ENCODE measurements at places on chromosomes 16 and 17. TPM values are rescaled to one million over a fixed set of nuclear protein-coding genes. Genes with fewer than 3 reads are reported as not detected.

DNA sequence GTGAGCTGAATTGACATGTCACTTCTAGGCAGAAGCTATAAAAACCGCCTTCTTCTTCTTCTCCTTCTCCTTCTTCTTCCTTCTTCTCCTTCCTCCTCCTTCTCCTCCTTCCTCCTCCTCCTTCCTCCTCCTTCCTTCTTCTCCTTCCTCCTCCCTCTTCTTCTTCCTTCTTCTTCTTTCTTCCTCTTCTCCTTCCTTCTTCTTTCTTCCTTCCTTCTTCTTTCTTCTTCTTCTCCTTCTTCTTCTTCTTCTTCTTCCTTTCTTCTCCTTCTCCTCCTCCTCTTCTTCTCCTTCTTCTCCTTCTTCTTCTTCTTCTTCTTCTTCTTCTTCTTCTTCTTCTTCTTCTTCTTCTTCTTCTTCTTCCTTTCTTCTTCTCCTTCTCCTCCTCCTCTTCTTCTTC is 4.8 kb upstream of the FBXL19 start:
- H3K4me3 ChIP-seq: no peak overlapping the region
- no peaks in the 10 kb centered on the region for H3K36me3 ChIP-seq
- H3K4me1 ChIP-seq: peaks cover 2% of the 10 kb centered on the region
- peaks cover 12% of the 10 kb centered on the region for H3K27me3 ChIP-seq

DNA sequence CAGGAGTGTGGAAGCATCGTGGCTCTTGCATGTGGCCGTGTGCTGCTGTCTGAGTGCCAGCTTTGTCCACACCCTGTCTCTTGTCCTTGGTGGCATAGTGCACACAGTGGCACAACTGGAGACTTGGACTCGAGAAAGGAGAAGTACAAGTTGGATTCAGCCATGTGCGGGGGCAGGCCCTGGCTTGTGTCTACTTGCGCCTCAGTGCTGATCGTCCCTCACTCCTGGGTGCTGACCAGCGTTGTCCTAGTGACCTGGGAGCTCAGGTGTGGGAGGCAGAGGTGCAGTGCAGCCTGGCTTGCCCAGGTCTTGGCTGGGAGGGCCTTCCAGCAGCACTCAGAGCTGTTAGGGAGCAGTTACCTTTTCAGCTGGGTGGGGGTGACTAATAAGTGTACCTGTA is 20.6 kb downstream of the MPRIP start:
- peak overlapping the region; percentile 24 for H3K4me3 ChIP-seq
- peaks cover 13% of the 10 kb centered on the region for H3K27me3 ChIP-seq
- H3K36me3 ChIP-seq: no peaks in the 10 kb centered on the region
- DNase-seq: peak; percentile 7

DNA sequence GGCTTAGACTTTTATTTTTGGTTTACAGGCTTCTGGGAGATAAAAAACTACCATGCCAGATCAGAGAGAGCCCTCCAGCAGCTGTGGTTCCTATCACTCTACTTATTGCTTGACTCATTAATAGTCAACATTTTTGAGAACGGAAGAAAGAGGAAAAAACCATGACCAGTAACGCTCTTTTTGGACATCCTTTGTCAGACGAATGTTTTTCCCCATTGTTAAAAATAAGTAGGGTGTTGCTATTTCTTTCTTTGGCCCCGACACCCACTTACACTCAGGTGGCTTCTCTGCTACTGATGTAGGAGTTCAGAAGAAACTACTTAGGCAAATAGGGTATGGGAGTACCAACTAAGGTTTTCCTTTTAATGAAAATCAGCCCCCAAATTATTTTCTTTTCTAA is 27.5 kb downstream of the TVP23A start:
- no peak overlapping the region for H3K4me3 ChIP-seq
- DNase-seq: no peak
- no peaks in the 10 kb centered on the region for H3K4me1 ChIP-seq
- H3K27ac ChIP-seq: no peak overlapping the region
- H3K27me3 ChIP-seq: peaks cover 4% of the 10 kb centered on the region
- peaks cover 9% of the 10 kb centered on the region for H3K36me3 ChIP-seq

- peaks cover 7% of the 10 kb centered on the region for H3K36me3 ChIP-seq
- no peak overlapping the region for H3K27ac ChIP-seq
- no peak overlapping the region for H3K4me3 ChIP-seq
- no peaks in the 10 kb centered on the region for H3K4me1 ChIP-seq
Observed at GRCh38 chr17:7081341-7082062, 1.5 kb upstream of the CLEC10A start.

DNA sequence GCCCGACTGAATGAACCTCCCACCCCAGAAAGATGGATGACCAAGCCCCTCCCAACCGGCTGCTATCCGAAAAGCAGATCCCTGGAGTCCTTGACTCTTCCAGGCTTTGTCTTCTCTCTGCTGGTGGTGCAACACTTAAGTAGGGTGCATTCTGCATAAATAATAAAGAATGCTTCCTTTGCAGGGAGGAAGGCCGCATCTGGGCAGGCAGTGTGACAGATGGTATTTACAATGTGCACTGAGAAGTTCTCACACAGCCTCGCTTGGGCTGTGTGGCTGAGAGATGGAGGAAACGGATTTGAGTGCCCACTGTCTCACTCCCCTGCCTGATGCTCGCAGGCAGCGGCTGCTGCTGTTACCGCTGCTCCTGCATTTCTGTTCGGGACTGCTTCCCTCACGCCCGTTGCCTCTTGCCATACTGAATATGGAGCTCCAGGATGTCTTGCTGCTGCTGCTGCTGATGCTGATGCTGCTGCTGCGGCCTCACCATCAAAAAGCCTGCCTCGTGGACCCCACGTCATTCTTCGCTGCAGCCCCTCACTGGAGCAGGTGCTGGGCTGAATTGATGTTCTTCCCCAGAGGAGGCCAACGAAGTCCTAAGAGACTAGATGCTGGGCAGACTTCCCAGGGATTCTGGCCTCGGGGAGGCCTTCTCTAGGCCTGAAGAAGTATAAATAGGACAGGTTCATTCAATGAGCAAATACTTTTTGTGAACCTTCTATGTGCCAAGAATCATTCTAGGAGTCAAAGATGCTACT is 7.1 kb upstream of the RHBDL3 start:
- H3K27ac ChIP-seq: peak overlapping the region; percentile 100
- DNase-seq: peak; percentile 77
- peak overlapping the region; percentile 84 for H3K4me3 ChIP-seq
- peaks cover 2% of the 10 kb centered on the region for H3K36me3 ChIP-seq
- peaks cover 61% of the 10 kb centered on the region for H3K4me1 ChIP-seq

DNA sequence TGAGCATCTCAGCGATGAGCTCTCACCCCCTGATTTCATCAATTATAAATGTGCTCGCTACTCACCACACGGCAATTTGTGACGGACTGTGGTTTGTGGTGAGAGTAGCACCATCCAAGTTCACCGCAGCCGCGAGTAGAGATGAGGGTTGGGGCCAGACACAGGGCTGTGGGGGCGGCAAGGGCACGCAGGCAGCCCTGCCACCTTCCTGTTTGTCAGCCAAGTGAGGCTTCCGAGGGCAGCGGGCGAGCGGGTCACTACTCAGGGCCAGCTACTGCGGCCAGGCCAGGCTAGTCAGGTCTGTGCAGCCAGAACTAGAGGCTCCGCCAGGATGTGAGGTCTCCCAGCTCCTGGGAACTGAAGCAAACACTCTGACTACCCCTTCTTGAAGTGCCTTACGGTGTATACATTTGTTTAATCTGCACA is 39.6 kb upstream of the MEOX1 start:
- peaks cover 5% of the 10 kb centered on the region for H3K36me3 ChIP-seq
- H3K27ac ChIP-seq: no peak overlapping the region
- no peak overlapping the region for H3K4me3 ChIP-seq

GRCh38 chr16:89669755-89670154 is 12.1 kb downstream of the SPATA33 start:
- H3K27me3 ChIP-seq: no peaks in the 10 kb centered on the region
- H3K27ac ChIP-seq: no peak overlapping the region
- DNase-seq: no peak
- no peak overlapping the region for H3K4me3 ChIP-seq
- H3K36me3 ChIP-seq: peaks cover 17% of the 10 kb centered on the region

DNA sequence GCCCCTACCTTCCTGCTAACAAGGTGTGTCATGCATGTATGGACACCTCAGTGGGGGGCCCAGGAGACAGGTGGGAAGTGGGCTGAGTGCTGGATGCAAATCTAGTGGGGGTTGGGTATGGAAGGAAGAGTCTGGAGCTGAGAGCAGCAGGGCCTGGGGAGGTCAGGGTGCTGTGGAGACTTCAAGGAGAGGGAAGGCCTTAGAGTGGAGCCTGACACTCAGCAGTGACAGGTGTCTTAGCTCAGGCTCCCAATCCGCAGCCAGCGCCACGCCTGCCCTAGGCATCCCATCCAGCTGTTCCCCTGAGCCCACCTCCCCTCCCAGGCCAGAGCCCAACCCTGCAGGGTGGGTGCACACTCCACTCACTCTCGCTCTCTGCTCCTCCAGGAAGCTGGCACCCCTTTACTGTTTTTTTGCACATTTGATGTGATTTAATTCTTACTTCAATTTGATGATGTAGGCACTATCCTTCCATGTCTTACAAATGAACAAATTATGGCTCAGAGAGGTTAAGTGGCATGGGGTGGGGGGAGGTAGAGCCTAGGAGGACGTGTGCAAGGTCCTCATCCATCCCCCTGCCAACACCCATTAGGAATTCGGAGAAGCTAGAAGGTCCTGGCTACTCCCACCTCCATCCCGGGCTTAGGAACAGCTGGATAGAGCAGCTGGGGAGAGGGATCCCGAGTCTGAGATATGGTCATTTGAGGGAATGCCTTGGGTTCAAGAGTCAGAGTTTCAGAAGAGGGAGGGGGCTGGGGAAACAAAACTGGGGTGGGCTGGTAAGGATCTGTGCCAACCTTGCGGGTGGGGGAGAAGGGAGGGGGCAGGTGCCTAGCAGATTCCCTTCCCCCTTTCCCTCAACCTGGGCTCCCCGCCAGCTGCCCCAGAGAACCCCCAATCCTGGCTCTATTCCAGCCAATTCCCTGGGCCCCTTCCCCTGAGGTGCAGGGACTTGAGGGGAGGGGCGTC is 2.1 kb downstream of the FAM171A2 start:
- H3K27ac ChIP-seq: peak overlapping the region; percentile 72
- H3K36me3 ChIP-seq: no peaks in the 10 kb centered on the region
- H3K27me3 ChIP-seq: peaks cover 15% of the 10 kb centered on the region
- no peak for DNase-seq

DNA sequence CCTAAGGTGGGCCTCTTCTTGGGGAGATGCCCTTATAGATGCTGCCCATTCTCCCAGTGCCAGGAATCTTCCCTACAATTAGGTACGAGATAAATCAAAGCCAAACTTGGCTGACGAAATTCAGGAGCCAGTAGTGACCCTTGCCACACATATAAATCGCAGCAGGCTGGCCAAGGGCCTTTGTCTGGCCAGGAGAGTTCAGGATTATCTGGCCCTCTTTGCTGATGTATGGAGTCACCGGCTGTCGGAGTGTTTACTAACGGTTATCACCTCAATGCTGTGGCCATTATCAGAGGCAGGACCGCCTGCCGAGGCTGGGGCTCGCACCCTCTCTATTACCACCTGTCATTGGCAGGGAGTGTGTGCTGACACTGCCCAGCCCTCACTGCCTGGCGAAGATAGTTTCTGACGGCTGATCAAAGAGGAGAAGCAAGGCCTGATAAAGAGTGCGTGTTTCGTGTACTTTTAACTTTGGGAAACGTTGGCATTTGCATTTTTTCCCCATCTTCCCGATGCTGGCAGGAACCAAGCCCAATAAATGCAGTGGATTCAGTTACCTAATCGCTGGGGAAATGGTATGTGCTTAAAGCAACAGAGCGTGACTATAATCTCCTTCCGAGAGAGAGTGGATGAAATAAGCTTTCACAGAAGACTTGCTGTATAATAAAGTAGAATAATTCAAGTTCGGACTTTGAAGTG is 32.8 kb upstream of the TBX2 start:
- DNase-seq: no peak
- H3K4me1 ChIP-seq: peaks cover 12% of the 10 kb centered on the region
- H3K27ac ChIP-seq: no peak overlapping the region
- H3K36me3 ChIP-seq: peaks cover 1% of the 10 kb centered on the region
- H3K27me3 ChIP-seq: peaks cover 2% of the 10 kb centered on the region

NOXO1 gene
- total RNA-seq: 1.3 TPM

EME1 gene
- total RNA-seq: 4.7 TPM

All from glutamatergic neuron (in vitro differentiated cells).